Type B pancreatic cell (in vitro differentiated cells): ENCODE measurements at places on chromosomes 12 and 14.

- DNase-seq = no peak
Measured at GRCh38 chr14:62133776-62134550, 371.7 kb downstream of the SNAPC1 start.

GRCh38 chr12:94560431-94561221, 89.7 kb downstream of the TMCC3 start:
- DNase-seq = no peak

- DNase-seq = no peak
Measured at GRCh38 chr14:35380794-35381193, 23.8 kb downstream of the NFKBIA start.

DNA sequence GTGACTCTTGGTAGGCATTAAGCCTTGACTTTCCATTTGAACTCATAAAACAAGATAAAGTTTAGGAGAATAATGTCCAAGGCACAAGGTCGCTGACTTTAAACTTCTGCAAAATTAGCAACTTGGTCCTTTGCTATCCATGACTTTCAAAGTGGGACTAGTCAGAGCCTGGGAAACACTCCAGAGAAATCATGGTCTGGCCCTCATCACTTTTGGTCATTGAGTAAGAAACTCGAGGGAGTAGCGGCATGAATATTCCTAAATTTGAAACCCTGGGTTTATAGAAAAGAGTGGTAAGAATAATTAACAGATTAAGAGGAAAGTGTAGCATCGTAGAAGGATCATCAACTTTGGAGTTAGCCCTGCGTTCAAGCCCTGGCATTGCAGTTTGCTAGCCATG, 16.9 kb upstream of the APPL2 start:
- DNase-seq = no peak

GRCh38 chr12:71385155-71385554, 54.4 kb upstream of the LGR5 start:
- no peak for DNase-seq

GRCh38 chr12:89707703-89708564, 704 bp downstream of the ATP2B1 start:
- peak; percentile 71 for DNase-seq

DNA sequence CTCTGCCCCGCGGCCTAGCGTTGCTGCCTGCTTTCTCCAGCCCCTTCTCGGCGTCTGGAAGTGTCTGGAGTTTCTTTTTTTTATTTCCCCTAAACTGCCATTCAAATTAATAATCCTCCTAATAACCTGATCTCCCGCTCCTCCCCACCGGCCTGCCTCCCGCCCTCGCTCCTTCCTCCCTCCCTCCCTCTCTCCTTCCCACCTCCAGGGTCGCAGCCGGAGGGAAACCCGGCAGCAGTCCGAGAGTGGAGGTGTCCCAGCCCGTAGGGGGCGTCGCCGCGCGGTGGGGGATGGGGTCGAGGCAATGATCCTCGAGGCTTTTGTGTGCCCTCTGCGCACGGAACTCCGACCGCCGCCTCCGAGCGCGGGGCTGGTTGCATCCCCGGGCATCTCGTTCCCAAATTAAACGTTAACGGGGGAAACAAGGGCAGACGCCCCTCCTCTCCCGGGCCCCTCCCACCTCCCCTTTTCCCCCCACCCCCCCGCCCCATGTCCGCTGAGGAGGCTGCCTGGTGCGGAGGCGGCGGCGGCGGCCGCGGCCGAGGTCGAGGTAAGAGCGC, 1.0 kb upstream of the SOCS2 start:
- peak; percentile 83 for DNase-seq
